ENCODE measurements at places on chromosomes 2 and 18. TPM values are rescaled to one million over a fixed set of nuclear protein-coding genes. Genes with fewer than 3 reads are reported as not detected.

Gene POTEJ
- not detected for polyA plus RNA-seq

Gene CHRND
- not detected for polyA plus RNA-seq

Gene NHEJ1
- polyA plus RNA-seq = 40.0 TPM

Gene RIT2
- polyA plus RNA-seq = not detected

Gene SERPINB10
- 0.07 TPM for polyA plus RNA-seq

Gene INPP5D
- 7.9 TPM for polyA plus RNA-seq

Gene SH3BP4
- 29.7 TPM for polyA plus RNA-seq

Gene NAGK
- 78.6 TPM for polyA plus RNA-seq

Gene C2orf80
- not detected for polyA plus RNA-seq

Gene NCOA1
- 21.9 TPM for polyA plus RNA-seq

Gene MAP3K19
- polyA plus RNA-seq = not detected

Gene FKBP7
- 14.7 TPM for polyA plus RNA-seq

Gene CREG2
- polyA plus RNA-seq = 6.8 TPM

Gene GALR1
- not detected for polyA plus RNA-seq

Gene CLEC4F
- 0.22 TPM for polyA plus RNA-seq

Gene RALBP1
- 30.4 TPM for polyA plus RNA-seq

Measured in small intestine (tissue), 16 donors.